ENCODE measurements at places on chromosomes 7 and 10.
A peak's percentile ranks its signal among the peaks of the same experiment; 100 is the strongest.

- DNase-seq, result no peak
Measured at GRCh38 chr10:110138197-110138812, 69.1 kb upstream of the MXI1 start.

DNA sequence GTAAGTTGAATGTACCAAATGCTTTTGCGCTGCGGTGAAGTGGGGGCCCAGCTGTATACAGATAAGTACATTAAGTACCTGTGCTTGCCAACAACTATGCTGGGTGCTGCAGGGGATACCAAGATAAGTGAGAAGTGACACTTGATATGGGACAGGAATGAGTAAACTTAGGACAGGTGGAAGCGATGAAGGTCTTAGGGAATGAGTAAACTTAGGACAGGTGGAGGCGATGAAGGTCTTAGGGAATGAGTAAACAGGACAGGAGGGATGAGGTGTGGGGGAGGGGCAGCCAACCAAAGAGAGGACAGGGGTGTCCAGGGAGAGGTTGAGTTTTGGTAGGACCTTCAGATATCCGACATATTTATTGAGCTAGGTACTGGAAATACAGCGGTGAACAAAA is 1.4 kb downstream of the MDH2 start:
- DNase-seq, result no peak

- DNase-seq, result no peak
Measured at GRCh38 chr7:105990727-105991453, 27.8 kb downstream of the CDHR3 start.

DNA sequence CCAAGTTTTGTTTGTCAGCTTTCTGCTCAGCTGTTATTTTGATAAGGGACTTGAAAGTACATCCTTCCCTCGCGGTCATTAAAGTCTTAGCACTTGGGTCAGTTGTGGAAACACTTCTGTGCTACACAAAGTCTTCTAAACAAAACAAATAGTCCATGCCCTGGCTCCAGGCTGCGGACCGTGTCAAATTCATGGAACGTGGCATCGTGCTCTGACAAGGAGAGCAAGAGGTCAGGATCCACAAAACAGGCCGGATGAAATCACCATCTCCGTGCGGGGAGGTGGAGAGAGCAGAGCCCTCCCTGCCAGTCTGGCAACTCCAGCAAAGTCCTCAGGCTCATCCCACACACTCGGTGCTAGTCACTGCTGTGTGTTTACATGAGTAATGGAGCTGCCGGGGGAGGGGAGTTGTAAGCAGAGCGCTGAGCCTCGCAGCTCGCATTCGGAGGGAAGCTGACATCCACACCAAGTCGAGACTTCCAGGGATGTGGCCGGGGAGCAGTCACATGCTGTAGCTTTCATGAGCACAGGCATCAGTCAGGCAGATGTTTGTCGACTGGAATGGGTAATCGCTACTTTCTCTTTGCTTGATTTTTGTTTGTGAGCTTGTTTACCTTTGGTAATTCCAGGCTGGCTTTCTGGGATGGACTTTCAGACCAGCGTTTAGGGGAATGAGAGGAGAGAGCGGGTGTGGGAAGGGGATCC is 147.6 kb downstream of the ARID5B start:
- no peak for DNase-seq

GRCh38 chr10:23345861-23346260 is 1.3 kb upstream of the C10orf67 start:
- no peak for DNase-seq

DNA sequence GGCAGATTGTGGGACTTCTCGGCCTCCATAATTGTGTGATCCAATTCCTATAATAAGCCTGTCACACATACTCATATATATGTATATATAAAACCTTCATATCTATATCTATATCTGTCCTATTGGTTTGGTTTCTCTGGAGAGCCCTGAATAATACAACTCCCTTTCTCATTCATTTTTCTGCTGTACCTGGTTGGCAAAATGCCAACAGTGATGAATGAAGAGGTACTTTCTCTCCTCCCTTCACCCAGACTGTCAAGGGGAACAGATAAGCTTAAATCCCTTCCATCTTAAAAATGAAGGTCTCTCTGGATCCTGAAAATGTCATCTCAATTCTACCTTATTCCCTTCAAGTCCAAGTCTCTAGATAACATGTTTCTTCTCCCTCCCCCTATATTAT is 60.3 kb upstream of the FOXP2 start:
- DNase-seq, result no peak

GRCh38 chr7:30157204-30157603 is 22.4 kb downstream of the MTURN start:
- DNase-seq, result peak; percentile 91

- no peak for DNase-seq
Measured at GRCh38 chr10:33084453-33084852, 126.4 kb upstream of the ITGB1 start.

- DNase-seq, result no peak
Measured at GRCh38 chr10:64288404-64288803, 767.2 kb downstream of the REEP3 start.

DNA sequence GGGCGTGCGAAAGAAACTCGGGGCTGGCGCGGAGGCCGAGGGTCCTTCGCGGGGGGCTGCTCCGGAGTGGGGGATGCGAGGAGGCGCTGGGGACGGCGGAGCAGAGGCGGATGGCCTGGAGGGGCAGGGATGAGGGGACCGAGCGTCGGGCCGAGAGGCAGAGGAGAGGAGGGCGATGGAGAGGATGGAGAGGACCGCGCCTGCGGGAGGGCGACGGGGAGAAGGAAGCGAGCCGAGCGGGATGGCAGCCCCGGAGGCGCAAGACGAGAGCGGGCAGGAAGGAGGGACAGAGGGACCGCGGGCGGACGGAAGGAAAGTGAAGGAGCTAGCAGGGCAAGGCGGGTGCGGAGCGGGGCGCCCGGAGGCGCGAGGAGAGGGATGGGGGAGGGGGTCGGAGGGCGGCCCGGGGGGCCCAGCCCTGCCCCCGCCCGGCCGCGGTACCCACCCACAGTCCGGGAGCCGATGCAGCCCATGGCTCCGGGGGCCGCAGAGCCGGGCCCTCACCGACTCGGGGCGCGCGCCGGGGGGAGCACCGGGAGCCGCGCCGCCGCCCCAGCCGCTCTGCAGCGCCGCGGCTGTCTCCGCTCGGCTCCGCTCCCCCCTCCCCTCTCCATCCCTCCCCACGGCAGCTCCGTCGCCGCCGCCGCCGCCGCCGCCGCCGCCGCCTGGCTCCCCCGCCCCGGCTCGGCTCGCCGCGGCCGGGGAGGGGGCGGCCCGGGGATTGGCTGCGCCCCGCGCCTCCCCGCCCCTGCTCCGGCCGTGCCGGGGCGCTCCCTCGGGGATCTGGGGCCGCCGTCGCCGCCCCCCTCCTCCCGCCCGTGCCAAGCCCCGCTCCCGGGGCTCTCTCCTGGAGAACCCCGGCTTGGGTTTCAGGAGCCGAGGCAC is at the start of gene FAM131B:
Gene FAM131B (minus strand): TSS at position 583 of the 885 bp plus-strand sequence. CDS start 110 bp downstream, at position 473.
- no peak for DNase-seq

- DNase-seq, result no peak
Measured at GRCh38 chr10:50972591-50972990, 87.2 kb upstream of the A1CF start.

DNA sequence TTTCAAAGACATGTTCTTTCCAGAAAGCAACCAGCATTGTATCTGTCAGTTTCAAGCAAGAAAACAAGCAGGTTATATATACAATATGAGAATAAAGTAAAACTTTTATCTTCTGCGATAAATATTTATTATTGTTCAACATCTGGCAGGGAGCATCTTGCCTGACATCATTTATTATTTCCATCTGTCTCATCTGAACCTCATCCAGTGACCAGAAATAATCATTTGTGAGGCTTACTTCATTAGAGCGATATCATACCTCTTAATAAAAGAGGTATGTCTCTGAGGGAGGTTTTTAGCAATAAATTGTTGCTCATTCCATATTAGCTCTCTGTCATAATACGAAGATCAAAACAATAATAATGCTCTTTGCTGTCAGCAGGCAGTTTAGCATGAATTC is 226.1 kb downstream of the CDC14C start:
- no peak for DNase-seq

- no peak for DNase-seq
Measured at GRCh38 chr7:945556-946255, 8.8 kb downstream of the ADAP1 start.

DNA sequence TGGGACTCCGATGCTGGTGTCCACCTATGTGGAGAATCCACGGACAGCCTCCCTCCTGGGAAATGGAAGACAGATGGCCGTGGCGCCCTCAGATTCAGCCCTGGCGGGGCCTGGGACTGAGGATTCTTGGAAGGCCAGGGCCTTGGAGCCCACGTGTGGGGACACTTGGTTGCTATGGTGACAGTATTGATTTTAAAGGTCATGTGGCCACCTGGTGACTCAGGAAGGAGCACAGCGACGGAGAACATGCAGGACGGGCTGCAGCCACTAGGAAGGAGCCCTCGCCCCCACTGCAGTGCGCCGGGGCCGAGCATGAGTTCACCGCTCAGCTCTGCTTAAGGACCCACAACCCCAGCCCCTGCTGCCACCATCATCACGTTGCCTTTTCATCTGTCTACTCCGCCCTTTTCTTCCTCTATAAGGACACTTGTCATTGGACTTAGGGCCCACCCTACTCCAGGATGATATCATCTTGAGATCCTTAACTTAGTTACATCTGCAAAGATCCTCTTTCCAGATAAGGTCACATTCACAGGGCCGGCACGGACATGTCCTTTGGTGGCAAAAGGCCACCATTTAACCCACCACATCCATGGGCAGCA is 3.7 kb upstream of the STK32C start:
- no peak for DNase-seq

DNA sequence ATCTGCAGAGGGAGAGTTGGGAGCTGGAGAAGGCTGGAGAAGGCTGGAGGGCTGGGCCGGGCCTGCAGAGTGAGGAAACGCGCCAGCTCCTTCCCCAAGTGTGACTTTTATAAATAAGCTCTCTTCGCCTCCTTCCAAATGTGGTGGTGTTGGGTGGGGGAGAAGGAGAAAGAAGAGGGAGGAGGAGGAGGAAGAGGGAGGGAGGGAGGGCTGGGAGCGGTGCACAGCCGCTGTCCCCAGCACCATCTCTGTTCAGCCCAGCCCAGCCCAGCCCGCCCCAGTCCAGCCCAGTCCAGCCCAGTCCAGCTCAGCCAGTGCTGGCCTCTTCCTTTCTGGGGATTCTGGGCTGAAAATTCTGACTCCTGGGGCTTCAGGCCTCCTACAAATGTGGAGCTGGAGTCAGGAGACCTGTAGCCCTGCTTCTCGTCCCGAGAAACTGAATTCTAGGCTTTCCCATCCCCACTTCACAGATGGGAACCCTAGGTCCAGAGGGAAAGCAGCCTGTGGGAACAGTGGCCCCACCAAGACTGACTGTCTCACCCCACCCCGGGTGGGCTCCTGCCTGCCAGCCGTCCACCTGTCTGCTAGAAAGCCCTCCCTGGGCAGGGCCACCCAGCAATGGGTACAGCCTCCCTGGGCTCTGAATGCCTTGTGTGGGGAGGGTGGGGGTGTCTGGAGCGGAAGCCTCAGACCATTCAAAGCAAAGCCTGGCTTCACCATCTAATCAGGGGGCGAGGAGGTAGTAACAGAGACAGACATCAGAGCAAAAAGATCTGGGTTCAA is 2.3 kb downstream of the STX1A start:
- DNase-seq, result no peak

- no peak for DNase-seq
Measured at GRCh38 chr7:5354460-5355232, 69.0 kb downstream of the TNRC18 start.

DNA sequence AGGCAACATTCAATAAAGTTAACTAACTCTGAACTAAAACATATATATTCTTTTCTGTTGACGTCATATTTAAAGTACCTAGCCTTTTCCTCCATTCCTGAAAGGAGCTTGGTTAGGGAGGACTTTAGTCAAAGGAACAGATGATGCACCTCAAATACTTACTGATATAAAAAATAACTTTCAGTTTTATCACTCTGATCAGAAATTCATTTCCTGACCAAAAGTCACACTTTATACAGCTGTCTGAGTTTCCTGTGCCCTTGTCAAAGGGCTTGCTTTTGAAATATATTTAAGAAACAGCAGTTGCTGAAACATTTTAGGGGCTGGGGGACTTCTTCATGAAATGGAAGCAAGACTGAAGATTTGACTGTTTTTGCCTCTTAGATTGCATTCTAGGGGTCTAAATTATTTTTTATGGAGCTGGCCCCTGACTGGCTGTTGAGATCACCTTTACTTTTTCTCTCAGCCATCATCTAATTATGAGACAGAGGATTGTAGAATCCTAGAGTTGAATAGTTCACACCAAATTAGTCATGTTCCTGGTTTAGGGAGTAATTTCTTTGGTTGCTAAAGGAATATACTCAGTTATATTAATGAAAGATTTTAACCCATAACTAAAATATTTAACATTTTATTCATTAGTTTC is 46.6 kb downstream of the GLCCI1 start:
- DNase-seq, result no peak

- DNase-seq, result no peak
Measured at GRCh38 chr10:121669028-121669374, 70.8 kb upstream of the FGFR2 start.

- no peak for DNase-seq
Measured at GRCh38 chr10:45373003-45373575, 927 bp upstream of the ALOX5 start.

DNA sequence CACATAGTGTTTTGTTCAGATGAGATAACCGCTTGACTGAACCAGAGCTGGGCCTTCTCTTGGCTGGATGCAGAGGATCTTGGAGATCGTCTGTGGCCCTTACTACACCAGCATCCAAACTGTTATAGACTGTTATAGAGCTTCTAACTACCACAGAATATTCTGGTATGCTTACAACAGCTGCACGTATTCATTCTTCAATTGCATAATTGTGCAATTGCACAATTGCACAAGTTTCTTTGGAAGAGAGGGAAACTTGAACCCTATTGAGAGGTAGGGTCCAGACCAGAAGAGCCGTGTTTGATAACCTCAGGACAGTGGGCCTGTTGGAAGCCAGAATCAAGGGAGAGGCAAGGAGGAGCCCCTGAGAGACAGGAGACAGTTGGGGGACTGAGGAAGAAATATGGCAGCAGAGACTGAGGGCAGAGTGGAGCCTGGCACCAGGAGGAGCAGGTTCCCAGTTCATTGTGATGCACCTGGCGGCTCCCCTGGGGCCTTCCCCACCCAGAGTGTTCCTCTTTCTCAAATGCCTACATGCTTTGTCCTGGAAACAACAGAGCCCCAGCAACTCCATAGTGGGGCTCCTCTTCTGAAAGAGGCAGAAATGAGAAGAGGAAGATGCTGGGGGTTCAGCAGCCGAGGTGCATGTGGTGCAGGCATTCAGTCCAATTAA is 64.1 kb downstream of the PTPRZ1 start:
- no peak for DNase-seq

Measured in bone marrow (tissue), 2 donors.